Tibial artery (tissue), 4 donors: ENCODE measurements at places on chromosomes 2 and 18.

- H3K36me3 ChIP-seq, result peaks cover 25% of the 10 kb centered on the region
- no peaks in the 10 kb centered on the region for H3K27me3 ChIP-seq
- H3K27ac ChIP-seq, result peak overlapping the region; percentile 61
- H3K4me1 ChIP-seq, result no peaks in the 10 kb centered on the region
- no peak for DNase-seq
Measured at GRCh38 chr2:9472511-9472910, 1.8 kb upstream of the IAH1 start.

- H3K4me1 ChIP-seq, result no peaks in the 10 kb centered on the region
- H3K4me3 ChIP-seq, result no peak overlapping the region
- H3K27ac ChIP-seq, result no peak overlapping the region
- DNase-seq, result no peak
Measured at GRCh38 chr2:101234169-101234938, 18.3 kb upstream of the CNOT11 start.

DNA sequence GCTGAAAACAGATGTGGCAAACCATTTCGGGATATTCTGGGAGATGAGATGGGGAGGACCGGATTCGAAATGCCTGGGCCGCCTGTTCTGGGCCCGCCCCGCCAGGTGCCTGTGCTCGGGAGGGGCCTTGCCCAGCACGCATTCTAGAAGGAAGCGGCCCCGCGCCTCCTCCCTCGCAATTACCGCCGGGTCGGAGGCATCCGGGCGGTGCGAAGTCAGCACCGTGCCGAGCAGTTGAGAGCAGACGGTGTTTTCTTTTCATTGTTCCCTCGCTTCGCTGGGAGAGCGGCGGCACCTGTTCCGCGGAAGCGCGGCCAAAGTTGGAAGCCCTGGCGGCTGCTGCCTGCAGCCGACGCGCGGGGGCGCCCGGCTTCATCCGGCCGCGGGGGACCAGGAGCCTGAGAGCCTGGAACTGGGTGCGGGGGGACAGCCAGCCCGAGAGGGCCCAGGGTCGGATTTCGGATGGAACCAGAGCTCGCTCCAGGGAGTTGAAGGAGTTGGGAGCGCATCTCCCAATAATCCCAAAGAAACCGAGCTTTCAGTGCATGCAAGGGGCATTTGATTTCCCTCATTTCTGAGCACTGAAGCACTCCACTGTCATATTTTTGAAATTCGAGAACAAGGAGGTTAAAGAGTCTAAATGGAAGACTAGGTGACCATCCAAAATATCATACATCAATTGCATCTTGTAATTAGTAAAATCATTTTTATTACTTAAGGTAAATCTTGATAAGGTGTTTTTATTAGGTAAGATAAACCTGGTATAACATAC is 241.8 kb upstream of the RAB12 start:
- no peak for DNase-seq
- H3K4me3 ChIP-seq, result peak overlapping the region; percentile 53
- H3K36me3 ChIP-seq, result no peaks in the 10 kb centered on the region

DNA sequence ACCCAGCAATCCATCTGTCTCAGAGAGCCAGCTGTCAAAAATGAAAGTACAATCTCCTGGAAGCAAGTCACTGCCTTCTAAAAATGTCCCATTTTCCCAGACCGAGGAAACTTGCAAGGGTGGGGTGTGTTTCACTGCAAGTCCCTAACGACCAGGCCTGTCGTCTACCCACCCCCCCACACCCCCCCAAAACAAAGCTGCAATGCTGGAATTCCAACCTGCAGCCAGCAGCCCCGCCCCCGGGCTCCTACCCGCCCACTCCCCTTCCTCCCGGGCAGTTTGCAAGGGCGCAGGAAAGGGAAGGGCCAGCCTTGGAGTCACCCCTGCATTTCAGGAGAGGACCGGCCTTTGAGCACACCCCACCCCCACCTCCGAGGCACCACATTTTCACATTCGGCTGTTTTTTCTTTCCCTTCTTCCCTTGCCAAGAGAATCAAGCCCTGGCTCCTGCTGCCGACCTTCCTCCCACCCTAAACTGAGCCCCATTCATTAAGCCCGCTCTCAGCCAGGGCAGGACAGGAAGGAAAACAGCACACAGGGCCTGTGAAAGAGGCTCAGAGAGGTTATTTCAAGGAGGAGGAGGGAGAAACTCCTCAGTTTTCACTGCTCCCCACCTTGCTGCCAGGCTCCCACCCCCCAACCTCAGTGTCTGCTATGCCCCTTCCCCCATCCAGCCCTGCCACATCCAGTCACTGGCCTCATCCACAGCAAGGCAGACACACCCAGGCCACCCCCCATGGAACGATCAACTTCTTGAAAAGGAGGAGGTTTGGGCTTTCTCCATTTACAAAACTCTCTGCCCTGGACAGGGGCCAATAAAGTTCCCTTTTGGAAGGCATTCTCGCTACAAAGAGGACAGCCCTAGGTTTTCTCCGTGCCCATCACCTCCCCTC is 11.3 kb downstream of the SMAD7 start:
- peak overlapping the region; percentile 58 for H3K4me3 ChIP-seq
- DNase-seq, result no peak
- peaks cover 4% of the 10 kb centered on the region for H3K36me3 ChIP-seq
- no peaks in the 10 kb centered on the region for H3K27me3 ChIP-seq

GRCh38 chr2:46645681-46646162 is 166.4 kb downstream of the TMEM247 start:
- peaks cover 11% of the 10 kb centered on the region for H3K36me3 ChIP-seq
- peak overlapping the region; percentile 56 for H3K27ac ChIP-seq
- no peak for DNase-seq
- H3K4me3 ChIP-seq, result no peak overlapping the region

- H3K36me3 ChIP-seq, result no peaks in the 10 kb centered on the region
- no peak for DNase-seq
- peak overlapping the region; percentile 28 for H3K4me3 ChIP-seq
- no peak overlapping the region for H3K27ac ChIP-seq
- peaks cover 17% of the 10 kb centered on the region for H3K27me3 ChIP-seq
- H3K4me1 ChIP-seq, result peaks cover 9% of the 10 kb centered on the region
Measured at GRCh38 chr18:75131381-75132000, 77.4 kb downstream of the PTGR3 start.

GRCh38 chr2:232584238-232584637 is 33.7 kb downstream of the EIF4E2 start:
- H3K4me3 ChIP-seq, result no peak overlapping the region
- no peaks in the 10 kb centered on the region for H3K27me3 ChIP-seq
- peaks cover 34% of the 10 kb centered on the region for H3K36me3 ChIP-seq
- H3K27ac ChIP-seq, result no peak overlapping the region

GRCh38 chr18:6269660-6270332 is 144.9 kb downstream of the L3MBTL4 start:
- no peak overlapping the region for H3K4me3 ChIP-seq
- H3K36me3 ChIP-seq, result no peaks in the 10 kb centered on the region
- no peak for DNase-seq
- no peaks in the 10 kb centered on the region for H3K4me1 ChIP-seq
- H3K27me3 ChIP-seq, result no peaks in the 10 kb centered on the region

- H3K27me3 ChIP-seq, result no peaks in the 10 kb centered on the region
- H3K4me3 ChIP-seq, result no peak overlapping the region
- H3K27ac ChIP-seq, result no peak overlapping the region
- no peaks in the 10 kb centered on the region for H3K36me3 ChIP-seq
- DNase-seq, result no peak
Measured at GRCh38 chr2:189143925-189144324, 35.6 kb downstream of the COL5A2 start.

GRCh38 chr2:128362889-128363228 is 44.2 kb upstream of the HS6ST1 start:
- DNase-seq, result peak; percentile 34
- H3K4me1 ChIP-seq, result peaks cover 26% of the 10 kb centered on the region
- H3K4me3 ChIP-seq, result no peak overlapping the region
- no peaks in the 10 kb centered on the region for H3K27me3 ChIP-seq

- H3K4me1 ChIP-seq, result peaks cover 74% of the 10 kb centered on the region
- H3K27ac ChIP-seq, result no peak overlapping the region
- no peak overlapping the region for H3K4me3 ChIP-seq
- H3K27me3 ChIP-seq, result no peaks in the 10 kb centered on the region
Measured at GRCh38 chr2:128308284-128308731, 10.4 kb downstream of the HS6ST1 start.

DNA sequence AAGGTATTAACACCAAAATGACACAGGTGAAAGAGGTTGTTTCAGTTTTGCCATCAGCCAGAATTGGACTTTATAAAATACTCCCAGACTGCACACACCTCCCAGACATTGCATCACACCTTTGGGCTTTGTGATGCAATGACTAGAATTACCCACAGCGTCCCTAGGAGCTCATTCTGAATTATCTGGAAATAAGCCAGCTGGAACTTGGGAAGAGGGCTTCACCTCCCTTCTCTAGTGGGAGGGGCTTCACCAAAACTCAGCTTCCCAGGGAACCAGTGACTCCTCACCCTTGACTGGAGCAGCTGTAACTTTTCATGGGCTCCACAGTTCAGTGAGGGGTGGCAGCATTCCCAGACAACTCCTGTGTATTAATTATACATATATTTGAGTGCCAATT is 83.1 kb upstream of the BZW1 start:
- no peaks in the 10 kb centered on the region for H3K27me3 ChIP-seq
- H3K4me3 ChIP-seq, result no peak overlapping the region
- H3K27ac ChIP-seq, result no peak overlapping the region
- no peaks in the 10 kb centered on the region for H3K36me3 ChIP-seq

DNA sequence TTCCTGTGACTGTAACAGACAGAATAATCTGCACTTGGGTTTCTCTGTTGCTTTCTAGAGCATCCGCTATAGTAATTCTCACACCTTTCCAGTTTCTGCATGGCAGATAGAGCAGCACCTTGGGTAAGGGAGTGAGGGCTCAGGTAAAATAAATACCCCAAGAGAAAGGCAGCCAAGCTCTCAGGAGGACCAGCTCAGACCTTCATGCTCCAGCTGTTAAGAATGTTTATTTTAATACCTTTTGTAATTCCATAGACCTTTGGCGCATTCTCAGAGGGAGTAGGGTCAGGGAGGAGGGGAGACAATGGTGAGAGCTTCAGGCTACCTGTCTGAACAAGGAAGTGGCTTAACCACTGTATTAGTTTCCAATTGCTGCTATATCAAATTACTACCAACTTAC is 16.2 kb upstream of the TMEM178A start:
- H3K36me3 ChIP-seq, result no peaks in the 10 kb centered on the region
- DNase-seq, result no peak

DNA sequence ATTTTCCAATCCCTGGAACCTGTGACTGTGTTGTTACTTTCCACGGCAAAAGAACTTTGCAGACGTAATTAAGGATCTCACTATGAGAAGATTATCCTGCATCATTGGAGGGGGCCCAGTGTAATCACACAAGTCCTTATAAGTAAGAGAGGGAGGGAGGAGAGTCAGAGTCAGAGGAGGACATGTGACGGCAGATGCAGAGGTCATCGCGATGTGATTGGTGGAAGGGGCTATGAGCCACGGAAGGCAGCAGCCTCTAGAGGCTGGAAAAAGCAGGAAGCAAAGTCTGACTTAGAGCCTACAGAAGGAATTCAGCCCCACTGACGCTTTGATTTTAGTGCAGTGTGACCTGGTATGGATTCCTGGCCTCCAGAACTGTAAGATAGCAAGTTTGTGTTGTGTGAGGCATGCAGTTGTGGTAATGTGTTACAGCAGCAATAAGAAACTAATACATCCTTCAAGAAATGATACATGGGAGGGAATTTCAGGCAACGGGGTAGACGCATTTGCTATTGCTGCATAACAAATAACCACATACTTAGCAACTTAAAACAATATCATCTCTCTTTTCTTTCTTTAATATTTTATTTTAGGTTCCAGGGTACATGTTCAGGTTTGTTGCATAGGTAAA is 112.7 kb upstream of the SERPINE2 start:
- no peak overlapping the region for H3K27ac ChIP-seq
- no peak overlapping the region for H3K4me3 ChIP-seq
- DNase-seq, result no peak
- no peaks in the 10 kb centered on the region for H3K36me3 ChIP-seq
- H3K27me3 ChIP-seq, result no peaks in the 10 kb centered on the region
- H3K4me1 ChIP-seq, result no peaks in the 10 kb centered on the region

DNA sequence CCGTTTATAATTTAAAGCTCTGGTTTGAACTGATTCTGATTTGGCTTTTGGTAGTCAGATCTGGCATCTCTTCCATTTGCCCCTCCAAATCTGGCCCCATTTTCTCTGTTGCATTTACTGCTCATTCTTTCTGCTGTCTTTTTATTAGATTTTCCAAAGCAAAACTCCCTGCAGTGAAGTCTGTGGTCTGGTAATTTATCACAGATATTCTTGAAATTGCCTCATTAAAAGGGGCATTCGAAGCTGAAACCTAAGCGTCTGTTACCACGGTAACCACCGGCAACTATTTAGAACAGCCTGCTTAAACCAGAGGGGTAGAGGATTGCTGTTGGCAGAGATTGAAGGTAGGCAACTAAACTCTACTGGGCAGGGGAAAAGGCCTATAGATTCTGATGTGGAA is 111.5 kb upstream of the UPP2 start:
- no peak overlapping the region for H3K27ac ChIP-seq
- DNase-seq, result no peak
- no peaks in the 10 kb centered on the region for H3K27me3 ChIP-seq
- H3K36me3 ChIP-seq, result no peaks in the 10 kb centered on the region

DNA sequence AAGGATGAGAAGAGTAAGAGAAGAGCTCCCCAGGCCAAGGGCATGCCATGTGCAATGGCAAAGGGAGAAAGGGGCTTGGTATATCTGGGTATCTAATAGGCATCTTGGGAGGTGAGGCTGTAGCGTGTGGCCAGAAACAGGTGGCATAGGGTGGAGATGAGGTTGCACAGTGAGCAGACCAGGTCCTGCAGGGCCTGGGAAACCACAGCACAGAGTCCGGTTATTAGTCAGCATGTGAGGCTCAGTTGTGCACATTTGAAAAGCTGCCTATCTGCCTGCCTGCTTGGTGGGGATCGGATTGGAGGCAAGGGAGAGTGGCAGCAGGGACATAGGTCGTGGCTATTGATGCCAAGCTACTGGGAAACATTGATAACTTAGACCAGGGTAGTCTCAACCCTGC is 190.6 kb downstream of the TPGS2 start:
- no peaks in the 10 kb centered on the region for H3K36me3 ChIP-seq
- H3K4me1 ChIP-seq, result peaks cover 5% of the 10 kb centered on the region
- H3K27ac ChIP-seq, result no peak overlapping the region
- H3K4me3 ChIP-seq, result no peak overlapping the region
- no peak for DNase-seq

GRCh38 chr2:236576087-236576486 is 6.5 kb downstream of the ACKR3 start:
- DNase-seq, result no peak
- H3K36me3 ChIP-seq, result peaks cover 10% of the 10 kb centered on the region
- H3K27me3 ChIP-seq, result no peaks in the 10 kb centered on the region
- peak overlapping the region; percentile 83 for H3K27ac ChIP-seq

DNA sequence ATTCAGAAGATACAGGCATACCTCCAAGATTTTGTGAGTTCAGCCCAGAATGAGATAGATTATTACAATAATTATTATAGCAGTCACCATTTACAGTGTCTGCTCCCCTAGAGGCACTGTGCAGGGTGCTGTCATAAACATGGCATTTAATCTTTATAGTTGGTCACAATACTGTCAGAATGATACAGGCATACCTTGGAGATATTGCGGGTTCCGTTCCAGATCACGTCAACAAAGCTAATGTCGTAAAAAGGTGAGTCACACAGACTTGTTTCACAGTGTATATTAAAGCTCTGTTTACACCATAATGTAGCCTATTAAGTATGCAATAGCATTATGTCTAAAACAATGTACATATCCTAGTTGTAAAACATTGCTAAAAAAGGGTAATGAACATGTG is 45.6 kb downstream of the ZRANB3 start:
- no peak overlapping the region for H3K4me3 ChIP-seq
- no peaks in the 10 kb centered on the region for H3K36me3 ChIP-seq
- H3K27me3 ChIP-seq, result no peaks in the 10 kb centered on the region
- no peak overlapping the region for H3K27ac ChIP-seq
